Hematopoietic multipotent progenitor cell treated with erythropoietin and hydrocortisone succinate and interleukin-3 and kit ligand, for 4 days (in vitro differentiated cells): ENCODE measurements at places on chromosomes 4 and X.

GRCh38 chr4:147913137-147913536, 181.2 kb downstream of the ARHGAP10 start:
- no peak for DNase-seq

- DNase-seq, result no peak
Measured at GRCh38 chr4:80459918-80460473, 124.5 kb downstream of the CFAP299 start.

DNA sequence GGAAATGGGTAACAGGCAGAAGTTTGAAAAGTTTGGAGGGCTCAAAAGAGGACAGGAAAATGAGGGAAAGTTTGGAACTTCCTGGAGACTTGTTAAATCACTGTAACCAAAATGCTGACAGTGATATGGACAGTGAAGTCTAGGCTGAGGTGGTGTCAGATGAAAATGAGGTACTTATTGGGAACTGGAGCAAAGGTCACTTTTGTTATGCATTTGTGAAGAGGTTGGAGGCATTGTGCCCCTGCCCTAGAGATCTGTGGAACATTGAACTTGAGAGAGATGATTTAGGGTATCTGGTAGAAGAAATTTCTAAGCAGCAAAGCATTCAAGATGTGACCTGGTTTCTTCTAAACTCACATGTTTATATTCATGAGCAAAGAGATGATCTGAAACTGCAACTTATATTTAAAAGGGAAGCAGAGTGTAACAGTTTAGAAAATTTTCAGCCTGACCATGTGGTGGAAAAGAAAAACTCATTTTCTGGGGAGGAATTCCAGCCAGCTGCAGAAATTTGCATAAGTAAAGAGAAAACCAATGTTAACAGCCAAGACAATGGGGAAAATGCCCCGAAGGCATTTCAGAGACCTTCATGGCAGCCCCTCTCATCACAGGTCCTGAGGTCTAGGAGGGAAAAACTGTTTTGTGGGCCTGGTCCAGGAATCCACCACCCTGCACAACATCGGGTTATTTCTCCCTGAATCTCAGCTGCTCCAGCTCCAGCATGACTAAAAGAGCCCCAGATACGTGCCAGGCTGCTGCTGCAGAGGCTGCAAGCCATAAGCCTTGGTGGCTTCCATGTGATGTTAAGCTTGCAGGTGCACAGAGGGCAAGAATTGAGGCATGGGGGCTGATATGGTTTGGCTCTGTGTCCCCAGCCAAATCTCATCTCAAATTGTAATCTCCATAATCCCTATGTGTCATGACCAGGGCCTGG, 632.5 kb upstream of the GNPDA2 start:
- no peak for DNase-seq

DNA sequence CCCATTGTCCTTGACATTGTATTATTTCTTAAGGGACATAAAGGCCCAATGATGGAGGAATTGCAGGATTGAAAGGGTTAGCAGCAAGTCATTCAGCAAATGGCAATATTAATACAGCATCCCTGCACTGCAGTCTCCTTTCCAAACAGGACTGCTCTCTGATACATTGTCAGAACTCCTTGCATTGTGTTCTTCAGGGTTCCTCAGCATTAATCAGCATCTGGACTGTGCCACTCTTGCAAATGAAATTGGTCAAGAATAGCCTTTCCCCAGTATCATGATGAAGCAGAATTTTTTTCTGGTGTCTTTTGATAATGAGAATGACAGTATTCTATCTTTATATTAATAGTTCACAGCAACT, 272.6 kb upstream of the HAND2 start:
- DNase-seq, result no peak

GRCh38 chrX:45063319-45064095, 137.2 kb downstream of the DIPK2B start:
- no peak for DNase-seq

DNA sequence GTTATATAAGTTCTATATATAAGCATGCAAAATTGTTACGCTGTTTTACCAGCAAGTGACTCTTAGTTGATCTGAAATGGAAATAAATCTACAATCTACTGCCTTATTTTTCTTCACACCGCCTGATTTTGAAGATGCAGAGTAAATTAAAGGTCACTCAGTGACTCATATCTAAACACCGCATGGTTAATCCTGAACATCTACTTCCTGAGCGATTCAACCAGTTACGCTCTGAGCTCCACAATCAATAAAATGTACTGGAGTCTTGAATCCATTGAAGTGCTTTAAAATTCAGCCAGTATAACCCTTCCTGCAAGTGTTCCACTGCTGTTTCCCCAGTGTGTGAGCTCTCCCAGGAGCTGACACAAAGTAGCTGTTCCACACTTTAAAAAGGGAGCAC, 192.8 kb downstream of the SLC7A11 start:
- no peak for DNase-seq

DNA sequence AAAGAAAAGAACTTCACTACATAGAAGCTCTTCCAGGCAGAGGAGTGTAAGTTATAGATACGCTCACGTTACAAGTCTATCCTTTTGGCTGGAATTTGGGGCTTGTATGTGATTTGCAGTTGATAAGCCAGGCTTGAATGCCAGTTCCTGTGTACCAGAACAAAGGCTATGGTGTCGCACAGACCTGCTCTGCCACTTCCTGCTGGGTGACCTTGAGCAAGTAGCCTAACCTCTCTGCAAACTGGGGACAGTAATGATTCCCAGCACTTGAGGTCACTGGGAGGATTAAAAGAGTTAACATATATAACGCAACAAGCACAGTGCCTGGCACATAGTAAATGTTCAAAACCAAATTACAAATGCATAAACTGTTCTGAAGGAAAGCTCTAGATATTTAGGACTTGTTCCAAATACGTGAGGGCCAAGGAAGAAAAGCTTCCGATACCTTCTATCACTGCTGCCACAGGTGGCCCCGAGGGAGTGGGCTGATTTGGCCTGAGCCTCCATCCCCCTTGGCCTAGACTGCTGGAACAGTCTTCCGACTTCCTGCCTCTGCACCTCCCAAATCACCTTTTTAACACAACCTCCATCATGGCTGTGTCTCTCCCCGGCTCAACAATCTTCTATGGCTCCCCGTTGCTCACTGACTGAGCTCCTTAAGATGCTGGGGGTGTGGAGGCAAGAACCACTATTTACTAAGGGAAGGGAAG, 1.3 kb upstream of the SOWAHD start:
- DNase-seq, result no peak

DNA sequence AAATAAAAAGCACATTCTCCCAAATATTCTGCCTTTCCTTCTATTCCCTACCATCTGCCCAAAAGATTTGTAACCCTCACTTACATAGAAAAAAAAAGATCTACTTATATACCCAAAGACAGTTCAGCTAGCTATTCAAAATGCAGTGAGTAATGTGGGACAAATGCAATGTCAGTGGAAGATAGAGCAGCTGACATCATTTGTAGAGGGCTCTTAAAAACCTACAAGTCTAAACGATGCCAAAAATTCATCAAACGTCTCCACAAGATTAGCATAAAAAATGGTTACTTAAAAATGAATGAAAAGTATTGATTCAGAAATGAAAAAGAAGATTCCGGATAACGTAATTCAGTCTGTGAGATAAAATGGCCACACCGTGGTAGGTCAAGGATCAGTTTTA, 96.5 kb downstream of the ASB9 start:
- DNase-seq, result no peak

DNA sequence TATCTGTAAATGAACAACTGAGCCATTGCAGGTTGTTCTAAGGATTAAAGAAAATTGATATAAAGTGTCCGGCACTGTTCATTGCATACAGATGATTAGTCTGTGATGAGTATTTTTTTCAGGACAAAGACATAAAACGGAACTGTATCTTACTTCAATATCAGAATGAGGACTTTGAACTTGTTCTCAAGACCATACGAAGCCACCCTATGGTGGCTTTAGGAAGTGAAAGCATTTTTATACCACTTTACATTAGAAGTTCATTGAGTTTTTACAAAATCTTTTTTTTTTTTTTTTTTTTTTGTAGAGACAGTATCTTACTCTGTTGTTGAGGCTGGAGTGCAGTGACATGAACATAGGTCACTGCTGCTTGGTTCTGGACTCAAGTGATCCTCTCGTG, 45.2 kb upstream of the TRIM2 start:
- DNase-seq, result peak; percentile 58

- no peak for DNase-seq
Measured at GRCh38 chrX:153945956-153946943, 1.8 kb upstream of the RENBP start.

- DNase-seq, result no peak
Measured at GRCh38 chr4:25817059-25817681, 45.6 kb downstream of the SEL1L3 start.

- no peak for DNase-seq
Measured at GRCh38 chr4:111027526-111027925, 404.6 kb upstream of the PITX2 start.

- peak; percentile 37 for DNase-seq
Measured at GRCh38 chr4:161252520-161253141, 911.2 kb downstream of the FSTL5 start.

- peak; percentile 77 for DNase-seq
Measured at GRCh38 chr4:53804719-53805118, 213.4 kb upstream of the LNX1 start.

GRCh38 chr4:124199755-124200154, 512.8 kb downstream of the ANKRD50 start:
- no peak for DNase-seq

- DNase-seq, result no peak
Measured at GRCh38 chr4:1902243-1902642, 31.1 kb downstream of the NSD2 start.

- no peak for DNase-seq
Measured at GRCh38 chr4:155342142-155342541, 34.6 kb downstream of the MAP9 start.

DNA sequence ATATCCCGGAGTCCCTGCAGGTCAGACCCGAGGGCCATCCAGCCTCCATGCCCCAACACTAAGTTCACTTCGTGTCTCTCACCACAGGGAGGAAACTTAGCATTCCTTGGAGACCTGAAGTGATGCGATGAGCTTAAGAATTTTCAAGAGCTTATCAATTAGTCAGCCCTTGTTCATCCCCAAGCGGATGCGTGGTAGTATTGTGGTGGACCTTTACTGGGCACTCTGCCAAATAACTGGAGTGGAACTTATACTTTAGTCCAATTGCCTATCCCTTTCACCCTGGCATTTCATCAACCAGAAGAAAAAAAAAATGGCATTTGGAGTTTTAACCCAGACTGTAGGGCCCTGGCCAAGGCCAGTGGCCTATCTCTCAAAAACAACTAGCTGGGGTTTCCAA, 137.1 kb downstream of the RELL1 start:
- DNase-seq, result peak; percentile 13

- no peak for DNase-seq
Measured at GRCh38 chr4:162770761-162771490, 395.8 kb downstream of the NAF1 start.

DNA sequence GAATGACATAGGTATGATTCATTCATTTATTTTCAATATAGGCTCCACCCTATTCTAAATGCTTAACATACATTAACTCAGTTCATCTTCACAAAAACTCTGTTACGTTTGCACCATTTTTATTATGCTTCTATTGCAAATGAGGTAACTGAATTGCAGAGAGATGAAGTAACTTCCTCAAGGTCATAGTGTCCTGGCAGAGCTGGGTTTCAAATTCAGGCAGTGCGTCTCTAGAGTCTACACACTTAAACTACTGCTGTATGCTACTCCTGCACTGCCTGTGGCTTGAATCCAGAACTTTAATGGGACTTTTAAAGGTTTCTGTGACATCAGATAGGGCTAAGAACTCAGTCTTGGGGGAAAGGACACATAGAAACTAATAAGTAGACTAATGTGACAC, 413.4 kb downstream of the UBE2NL start:
- DNase-seq, result no peak

- no peak for DNase-seq
Measured at GRCh38 chrX:134669378-134670098, 11.3 kb upstream of the PLAC1 start.

DNA sequence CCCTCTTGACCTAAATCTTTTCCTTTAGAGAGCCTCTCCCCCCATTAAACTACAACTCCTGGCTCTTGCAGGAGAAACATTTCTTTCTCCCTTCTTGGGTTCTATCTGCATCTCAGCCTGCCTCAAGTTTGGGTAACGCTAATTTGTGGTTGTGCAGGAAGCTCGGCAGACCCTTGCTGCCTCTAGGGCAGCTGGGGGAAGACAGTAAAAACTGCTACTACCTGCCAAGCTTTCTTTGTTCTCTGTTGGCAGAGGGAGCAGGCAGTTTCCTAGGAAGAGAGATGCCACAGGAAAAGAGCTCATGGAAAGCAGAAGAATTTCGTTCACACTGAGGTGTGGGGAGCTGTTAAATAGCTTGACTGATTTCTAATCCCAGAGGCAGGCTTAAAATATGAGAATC, 555.6 kb upstream of the IGFBP7 start:
- DNase-seq, result no peak
